ENCODE measurements at places on chromosomes 5 and 9.

- DNase-seq: no peak
Observed at GRCh38 chr5:127386557-127386956, 96.0 kb downstream of the MEGF10 start.

DNA sequence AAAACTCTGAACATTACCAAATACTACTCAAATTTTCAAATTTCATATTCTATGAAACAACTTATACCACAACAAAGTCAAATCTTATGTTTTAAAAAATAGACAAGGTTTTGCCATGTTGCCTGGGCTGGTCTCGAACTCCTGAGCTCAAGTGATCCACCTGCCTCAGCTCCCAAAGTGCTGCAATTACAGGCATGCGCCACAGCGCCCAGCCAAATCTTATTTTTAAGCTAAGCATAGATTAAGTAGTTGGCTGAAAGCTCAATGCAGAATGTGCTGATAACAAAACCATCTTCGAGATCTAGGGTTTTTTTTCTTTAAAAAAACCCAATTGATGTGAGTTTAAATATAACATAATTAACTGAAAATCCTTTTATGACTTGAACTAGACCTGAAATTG, 6.4 kb downstream of the LMBRD2 start:
- no peak for DNase-seq

DNA sequence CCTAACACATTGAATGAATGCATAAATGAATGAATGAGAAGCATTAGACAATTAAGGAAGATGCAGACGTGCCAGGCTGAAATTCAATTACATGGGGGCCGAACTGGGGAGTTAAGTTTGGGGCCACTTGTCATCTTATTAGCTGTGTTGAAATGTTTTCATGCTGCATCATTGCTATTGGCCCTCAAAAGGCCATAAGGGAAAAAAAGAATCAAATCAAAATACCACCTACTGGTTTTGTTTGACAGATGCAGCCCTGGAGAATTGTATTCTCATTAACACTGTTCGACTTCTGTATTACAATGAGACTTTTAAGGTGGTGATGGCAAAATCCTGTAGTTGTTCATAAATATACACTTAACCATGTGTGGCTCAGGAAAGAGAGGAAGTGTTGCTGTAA, 38.4 kb downstream of the UBE2QL1 start:
- DNase-seq: no peak

- no peak for DNase-seq
Observed at GRCh38 chr5:65271906-65272305, 209.8 kb downstream of the ADAMTS6 start.

DNA sequence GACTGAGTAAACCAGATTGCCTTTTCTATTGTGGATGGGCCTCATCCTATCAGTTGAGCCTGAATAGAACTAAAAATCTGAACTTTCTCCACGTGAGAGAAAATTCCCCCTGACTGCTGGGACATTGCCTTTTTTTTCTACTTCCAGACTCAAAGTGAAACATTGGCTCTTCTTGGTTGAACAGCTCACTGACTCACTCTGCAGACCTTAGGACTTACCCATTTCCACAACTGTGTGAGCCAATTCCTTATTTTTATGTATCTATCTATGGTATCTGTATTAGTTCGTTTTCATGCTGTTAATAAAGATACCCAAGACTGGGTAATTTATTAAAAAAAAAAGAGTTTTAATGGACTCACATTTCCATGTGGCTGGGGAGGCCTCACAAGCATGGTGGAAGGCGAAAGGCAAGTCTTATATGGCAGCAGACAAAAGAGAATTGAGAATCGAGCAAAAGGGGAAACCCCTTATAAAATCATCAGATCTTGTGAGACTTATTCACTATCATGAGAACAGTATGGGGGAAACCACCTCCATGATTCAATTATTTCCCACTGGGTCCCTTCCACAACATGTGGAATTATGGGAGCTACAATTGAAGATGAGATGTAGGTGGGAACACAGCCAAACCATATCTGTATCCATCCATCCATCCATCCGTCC, 306.7 kb upstream of the SLC24A2 start:
- no peak for DNase-seq

DNA sequence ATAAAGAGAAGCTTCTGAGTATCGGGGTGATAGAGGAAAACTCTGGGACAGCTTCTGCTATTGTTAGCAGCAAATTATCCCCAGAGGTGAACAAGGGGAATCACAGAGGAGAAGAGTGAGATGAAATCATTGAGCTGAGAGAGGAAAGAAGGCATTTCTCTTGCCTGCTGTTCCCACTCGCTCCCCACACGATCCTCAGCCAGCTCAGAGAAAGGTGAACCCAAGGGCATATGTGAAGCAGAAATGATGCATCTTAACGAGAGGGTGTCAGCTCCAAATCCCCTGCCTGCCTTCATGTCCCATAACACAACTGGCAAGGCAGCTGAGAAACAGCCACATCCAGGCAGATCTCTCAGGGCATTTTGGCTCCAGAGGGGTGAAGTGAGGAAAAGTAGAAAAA, 111.6 kb downstream of the BRINP1 start:
- DNase-seq: no peak

GRCh38 chr9:111715471-111715870, 54.1 kb downstream of the GNG10 start:
- no peak for DNase-seq

GRCh38 chr5:162160401-162160800, 92.8 kb downstream of the GABRG2 start:
- no peak for DNase-seq

DNA sequence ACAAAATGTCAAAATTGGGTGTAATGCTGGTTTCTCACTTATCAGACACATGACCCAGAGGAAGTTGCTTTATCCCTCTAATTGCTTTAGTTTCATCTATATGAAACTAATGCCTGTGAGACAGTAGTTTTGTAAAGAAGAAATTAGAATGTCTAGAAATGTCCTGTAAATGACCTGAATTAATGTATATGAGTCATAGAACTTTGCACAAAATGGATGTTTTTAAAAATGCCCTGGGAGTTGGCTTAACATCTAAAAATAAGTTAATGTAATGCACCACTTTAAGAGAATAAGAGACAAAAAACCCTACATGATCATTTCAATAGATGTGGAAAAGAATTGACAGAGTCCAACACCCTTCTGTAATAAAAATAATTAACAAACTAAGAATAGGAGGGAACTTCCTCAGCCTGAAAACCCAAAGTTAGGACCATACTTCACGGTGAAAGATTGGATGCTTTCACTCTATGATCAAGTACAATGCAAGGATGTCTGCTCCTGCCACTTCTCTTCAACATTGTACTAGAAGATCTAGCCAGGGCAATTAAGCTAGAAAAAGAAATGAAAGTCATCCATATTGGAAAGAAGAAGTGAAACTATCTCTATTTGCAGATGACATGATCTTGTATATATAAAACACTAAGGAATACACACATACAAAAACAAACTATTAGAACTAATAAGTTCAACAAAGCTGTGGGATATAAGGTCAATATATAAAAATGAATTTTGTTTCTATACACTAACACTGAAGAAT, 117.9 kb downstream of the MELK start:
- no peak for DNase-seq

DNA sequence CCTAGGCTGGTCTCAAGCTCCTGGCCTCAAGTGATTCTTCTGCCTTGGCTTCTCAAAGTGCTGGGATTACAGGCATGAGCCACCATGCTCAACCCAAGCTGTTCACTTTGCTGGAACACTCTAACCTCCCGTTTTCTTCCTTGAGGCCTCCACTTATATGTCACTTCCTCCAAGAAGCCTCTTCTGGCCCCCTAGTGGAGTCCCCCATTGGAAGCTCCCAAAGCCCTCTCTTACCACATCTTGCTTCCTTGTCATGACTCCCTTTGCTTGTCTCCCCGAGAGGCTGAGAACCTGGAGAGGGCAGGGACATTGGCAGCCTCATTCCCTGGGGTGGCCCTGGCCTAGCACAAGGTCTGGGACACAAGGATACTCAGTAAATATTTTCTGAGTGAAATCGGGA, 80.8 kb downstream of the PDE6A start:
- no peak for DNase-seq

GRCh38 chr9:84823421-84824271, 154.1 kb downstream of the NTRK2 start:
- DNase-seq: no peak

DNA sequence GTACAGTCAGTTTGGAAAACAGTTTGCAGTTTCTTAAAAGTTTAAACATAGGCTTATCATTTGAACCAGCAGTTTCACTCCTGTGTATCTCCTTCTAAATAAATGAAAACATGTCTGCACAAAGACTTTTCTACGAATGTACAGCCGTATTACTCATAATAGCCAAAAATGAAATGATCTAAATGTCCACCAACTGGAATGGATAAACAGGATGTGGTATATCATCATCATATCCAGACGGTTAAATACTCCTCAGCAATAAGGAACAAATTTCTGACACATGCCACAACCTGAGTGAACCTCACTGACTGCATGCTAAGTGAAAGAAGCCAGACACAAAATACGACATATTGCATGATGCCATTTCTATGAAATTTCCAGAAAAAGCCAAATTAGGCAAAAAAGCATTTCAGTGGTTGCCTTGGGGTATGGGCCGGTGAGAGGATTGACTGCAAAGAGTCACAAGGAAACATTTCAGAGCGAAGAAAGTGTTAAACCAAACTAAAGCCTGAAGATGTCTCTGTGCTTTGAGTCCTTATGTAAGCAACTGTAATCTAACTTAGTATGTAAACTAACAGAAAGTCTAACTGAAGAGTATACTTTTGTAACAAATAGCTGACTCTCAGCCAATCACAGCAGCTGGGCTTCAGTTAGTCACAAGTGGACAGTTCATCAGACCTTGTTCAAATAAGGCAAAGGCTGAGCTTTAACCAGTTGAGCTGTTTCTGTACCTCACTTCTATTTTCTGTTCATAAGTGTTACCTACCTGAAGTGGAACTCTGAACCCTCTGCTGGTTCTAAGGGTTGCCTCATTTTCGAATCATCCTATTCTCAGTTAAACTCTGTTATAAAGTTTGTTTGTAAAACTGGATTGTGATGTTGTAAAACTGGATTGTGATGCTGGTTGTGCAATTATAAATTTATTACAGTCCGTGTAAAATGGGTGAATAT, 65.2 kb downstream of the TRIO start:
- DNase-seq: no peak

GRCh38 chr9:5958273-5958672, 57.2 kb downstream of the RANBP6 start:
- no peak for DNase-seq

- DNase-seq: no peak
Observed at GRCh38 chr5:19902316-19902934, 85.6 kb downstream of the CDH18 start.

GRCh38 chr9:96117398-96118080, 184.4 kb downstream of the HSD17B3 start:
- no peak for DNase-seq

DNA sequence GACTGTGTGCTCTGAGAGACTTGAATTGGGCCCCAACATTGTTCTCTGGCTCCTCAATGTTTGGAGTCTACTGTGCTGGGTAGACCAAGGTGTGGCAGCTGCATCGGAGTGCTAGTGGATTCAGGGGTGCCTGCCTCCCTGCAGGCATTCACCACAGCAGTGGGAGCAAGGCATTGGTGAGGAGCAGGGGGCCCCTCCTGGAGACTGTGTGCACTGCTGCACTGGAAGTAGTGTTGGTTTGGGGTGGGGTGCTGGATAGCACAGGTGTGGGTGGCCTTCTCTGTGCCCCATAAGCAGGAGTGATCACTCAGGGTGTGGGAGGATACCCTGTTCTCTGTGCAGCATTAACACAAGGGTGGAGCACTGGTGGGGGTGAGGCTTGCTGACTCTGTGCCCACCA, 39.2 kb downstream of the INSL6 start:
- DNase-seq: no peak

GRCh38 chr9:73081979-73082657, 69.5 kb upstream of the ANXA1 start:
- no peak for DNase-seq

DNA sequence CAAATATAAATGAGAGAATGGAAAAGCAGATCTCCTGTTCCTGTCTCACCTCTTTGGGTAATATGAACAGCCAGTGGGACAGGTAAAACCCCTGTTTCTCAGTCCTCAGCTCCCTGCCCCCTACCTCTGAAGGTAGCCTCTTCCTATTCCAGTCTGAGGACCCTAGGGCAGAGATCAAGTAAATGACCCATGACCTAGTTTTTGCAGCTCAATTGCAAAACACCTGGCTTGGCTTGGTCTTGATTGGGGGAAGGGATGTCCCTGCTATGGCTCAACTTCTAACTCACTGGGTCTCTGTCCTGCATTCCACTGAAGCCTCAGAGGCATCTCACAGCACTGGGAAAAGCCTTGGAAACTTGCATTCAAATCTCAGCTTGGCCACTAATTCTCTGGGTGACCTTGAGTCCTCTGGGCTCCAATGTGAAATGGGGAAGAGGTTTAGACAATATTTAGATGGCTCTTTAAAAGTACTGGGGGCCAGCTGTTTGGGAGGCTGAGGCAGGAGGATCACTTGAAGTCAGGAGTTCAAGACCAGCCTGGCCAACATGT, 1.6 kb upstream of the GALT start:
- DNase-seq: no peak

DNA sequence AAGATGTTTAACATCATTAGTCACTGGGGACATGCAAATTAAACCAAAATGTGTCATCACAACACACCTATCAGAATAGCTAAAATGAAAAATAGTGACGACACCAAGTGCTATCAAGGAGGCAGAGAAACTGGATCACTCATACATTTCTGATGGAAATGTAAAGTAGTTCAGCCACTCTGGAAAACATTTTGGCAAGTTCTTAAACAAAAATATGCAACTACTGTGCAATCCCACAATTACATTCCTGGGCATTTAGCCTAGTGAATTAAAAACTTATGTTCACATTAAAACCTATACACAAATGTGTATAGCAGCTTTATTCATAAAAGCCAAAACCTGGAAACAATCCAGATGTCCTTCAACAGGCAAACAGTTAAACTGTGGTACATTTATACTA, 53.1 kb downstream of the SVEP1 start:
- no peak for DNase-seq

DNA sequence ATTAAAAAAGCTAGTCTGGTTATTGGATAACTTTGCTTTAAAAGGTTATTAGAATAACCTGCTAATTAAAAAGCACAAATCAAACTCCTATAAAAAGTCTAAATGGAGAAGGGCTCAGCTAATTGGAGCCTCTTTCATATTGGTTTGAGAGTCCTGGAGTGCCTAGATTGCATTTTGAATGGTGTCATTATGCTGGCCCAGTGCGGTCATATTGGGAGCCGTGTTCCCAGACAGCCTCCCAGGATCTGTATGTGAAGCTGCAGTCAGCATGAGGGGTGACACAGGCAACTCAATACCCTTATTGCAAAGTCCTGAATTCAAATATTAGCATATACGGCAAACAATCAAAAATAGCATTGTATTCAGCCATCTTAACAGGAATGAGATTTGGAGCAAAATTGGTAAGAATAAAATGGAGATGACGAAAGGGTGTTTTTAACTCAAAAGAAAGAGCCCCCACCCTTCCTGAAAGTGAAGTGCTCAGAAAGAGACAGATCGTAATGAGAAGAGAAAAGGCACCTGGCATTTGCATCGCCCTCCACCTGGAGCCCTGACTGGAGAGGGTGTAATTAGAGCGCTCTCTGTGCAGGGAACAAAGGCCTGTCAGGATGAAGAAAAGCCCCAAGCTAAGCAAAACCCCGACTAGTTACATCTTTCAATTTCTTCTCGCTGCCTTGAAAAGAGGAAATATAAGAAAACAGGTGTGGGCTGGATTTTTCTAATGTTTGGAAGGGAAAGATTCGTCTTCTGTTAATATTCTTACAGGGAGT, 621.0 kb upstream of the ADAMTS16 start:
- no peak for DNase-seq

- no peak for DNase-seq
Observed at GRCh38 chr9:35826071-35826701, 2.3 kb downstream of the FAM221B start.

GRCh38 chr9:133335924-133336811, at the start of gene SURF6:
TSS of gene SURF6 (minus strand) at chr9:133336188. CDS start at chr9:133336132, 56 bp downstream.
- DNase-seq: peak; percentile 89

All from activated gamma-delta T cell treated with anti-CD3 and anti-CD28 coated beads, Interleukin-2, amount 50 U/mL, for 16 hours (primary cell).